Effector CD8-positive, alpha-beta T cell (primary cell): ENCODE measurements at places on chromosomes 5 and 9.

DNA sequence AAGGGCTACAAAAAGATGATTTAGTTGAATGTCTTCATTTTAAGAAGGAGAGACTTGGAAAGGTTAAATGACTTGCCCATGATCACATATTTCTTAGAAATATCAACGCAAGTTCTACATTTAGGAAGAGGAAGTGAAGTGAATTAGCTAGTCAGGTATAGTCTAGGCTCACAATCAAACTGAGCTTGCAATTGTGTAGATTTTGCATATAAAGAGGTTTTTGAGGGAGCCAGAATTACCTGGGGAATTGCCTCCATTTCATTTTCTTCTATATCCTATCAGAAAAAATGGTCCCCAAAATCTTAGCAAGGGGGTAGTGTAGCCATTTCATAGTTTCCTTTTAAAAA, 71.3 kb downstream of the MFAP3 start:
- no peak for DNase-seq

GRCh38 chr5:116084871-116085715, at the start of gene COMMD10:
COMMD10 (plus strand) TSS chr5:116085025.
- peak; percentile 75 for DNase-seq

DNA sequence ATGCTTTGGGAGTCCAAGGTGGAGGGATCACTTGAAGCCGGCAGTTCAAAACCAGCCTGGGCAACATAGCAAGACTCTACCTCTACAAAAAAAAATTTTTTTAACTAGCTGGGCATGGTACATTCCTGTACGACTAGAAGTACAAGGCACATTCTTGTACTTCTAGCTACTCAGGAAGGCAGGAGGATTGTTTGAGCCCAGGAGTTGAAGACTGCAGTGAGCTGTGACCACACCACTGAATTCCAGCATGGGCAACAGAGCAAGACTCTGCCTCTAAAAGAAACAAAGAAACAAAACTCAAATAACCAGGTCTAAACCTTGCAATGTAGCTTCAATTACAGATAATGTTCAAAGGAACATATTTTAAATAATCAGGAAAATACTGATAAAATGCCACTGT, 56.2 kb downstream of the SSBP2 start:
- DNase-seq, result no peak

GRCh38 chr5:146796911-146797310, 81.6 kb downstream of the PPP2R2B start:
- DNase-seq, result no peak

DNA sequence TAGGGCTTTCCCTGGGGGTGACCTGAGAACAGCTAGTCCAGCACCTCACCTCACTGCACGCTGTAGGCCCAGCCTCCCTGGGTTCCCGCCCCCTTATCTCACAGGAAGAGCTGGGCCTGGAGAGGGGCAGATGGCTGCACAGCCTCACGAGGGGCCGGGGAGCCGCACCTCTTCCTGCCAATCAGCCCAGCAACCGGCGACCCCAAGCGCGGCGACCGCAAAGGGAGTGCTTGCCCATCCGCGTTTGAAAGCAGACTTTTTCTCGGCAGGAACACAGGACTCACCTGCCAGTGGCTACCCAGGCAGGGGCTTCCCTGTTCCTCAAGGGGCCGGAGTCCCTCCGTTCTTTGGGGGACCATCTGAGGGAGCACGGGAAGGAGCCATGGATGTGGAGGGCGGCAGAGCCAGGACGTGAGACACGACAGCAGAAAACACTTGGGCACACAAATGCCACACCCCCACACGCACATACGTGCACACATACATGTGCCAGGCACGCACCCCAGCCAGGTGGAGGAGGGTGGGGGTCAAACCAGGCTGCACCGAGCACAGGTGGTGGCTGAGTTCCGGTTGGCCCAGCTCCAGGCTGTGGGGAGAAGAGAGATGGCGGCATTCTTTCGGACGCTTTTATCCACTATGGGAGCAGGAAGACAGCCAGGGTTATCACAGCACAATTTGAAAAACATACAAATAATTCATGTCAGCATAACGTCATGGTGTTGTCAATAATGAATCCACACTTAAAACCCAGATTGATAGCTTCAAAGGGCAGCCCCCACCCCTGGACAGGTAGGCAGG, 11.3 kb downstream of the TMEM250 start:
- peak; percentile 22 for DNase-seq

GRCh38 chr9:223152-223551, 8.5 kb downstream of the DOCK8 start:
- DNase-seq, result no peak

DNA sequence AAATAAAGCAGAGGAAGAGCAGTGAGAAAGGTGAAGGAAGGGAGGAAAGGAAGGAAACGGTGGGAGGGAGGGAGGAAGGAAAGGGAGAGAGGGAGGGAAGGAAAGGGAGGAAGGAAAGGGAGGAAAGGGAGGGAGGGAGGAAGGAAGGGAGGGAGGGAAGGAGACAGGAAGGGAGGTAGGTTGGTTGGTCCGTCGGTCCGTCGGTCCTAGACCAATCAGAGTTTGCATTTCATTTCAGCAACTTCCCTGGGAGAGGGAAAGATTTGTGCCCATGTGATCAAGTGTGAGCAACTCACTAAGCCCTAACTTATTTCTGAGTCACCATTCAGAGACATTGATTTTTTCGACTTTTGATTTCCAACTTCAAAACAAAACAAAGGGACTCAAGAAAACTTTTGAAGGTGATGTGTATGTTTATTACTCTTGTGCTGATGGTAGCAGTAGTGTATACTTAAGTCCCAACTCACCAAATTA, 18.8 kb downstream of the NANS start:
- DNase-seq, result no peak

DNA sequence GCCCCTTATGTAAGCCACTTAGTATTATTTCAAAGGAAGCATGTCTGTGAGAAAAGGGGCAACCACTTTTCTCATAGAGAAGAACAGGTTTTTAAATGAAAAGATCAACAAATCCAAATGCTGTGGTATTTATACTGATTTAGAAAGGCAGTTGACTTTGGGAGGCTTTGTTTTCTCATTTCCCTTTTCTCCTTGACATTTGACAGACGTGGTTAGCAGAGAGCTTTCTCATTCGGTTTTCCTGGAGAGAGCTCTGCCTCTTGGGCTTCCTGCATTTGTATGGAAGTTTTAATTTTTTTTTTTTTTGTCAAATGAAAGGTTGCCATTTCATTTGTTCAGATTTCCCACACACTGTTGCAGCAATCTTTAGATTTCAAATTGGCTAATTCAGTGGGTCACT, 62.5 kb downstream of the EXOSC2 start:
- no peak for DNase-seq

- DNase-seq, result no peak
Observed at GRCh38 chr5:64634997-64635686, 55.2 kb upstream of the SHISAL2B start.

- DNase-seq, result no peak
Observed at GRCh38 chr5:43839218-43839617, 236.2 kb downstream of the NNT start.

GRCh38 chr5:40446910-40447309, 232.8 kb upstream of the PTGER4 start:
- DNase-seq, result no peak

GRCh38 chr9:3847377-3847776, 321.6 kb upstream of the RFX3 start:
- DNase-seq, result no peak

DNA sequence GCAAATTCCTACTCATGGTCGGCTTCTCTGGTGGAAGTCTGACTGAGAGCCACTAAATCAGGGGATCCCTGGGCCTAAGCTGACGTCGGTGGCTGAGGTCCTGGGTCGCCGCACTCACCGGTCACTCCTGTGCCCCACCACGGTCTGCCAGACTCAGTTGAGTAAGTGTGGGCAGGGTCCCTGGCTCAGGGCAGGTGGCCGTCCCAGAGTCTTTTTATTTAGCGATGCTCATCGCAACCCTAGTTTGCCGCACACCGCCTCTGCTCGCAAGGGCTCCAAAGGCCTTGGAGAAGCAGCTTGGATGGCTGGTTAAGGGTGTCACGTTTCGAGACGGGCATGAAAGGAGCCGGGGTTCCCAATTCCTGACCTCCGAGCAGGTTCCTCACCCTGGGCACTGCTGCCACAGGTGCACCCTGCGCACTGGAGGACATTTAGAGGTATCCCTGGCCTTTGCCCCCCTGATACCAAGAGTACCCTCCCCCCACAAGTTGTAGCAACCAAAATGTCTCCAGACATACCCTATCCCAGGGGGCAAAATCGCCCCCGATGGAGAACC, 59.9 kb downstream of the NSUN2 start:
- no peak for DNase-seq

GRCh38 chr5:44388321-44389089, 715 bp downstream of the FGF10 start:
- no peak for DNase-seq

DNA sequence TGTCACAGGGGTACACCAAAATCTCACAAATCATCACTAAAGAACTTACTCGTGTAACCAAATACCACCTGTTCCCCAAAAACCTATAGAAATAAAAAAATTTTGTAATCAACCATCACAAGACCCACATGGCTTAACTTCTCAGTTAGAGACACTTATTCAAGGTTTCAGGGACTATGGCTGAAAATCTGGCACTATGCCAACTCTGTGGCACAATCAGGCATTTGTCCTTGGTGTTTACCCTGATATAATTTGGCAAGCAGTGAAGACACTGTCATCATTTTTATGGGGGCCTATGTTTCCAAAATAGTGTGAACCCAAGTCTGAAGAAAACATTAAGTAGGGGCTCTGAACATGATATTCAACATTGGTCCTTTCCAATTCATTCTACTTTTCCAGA, 59.0 kb downstream of the ZNF622 start:
- DNase-seq, result no peak

- DNase-seq, result no peak
Observed at GRCh38 chr9:104970271-104970987, 42.5 kb upstream of the ABCA1 start.

GRCh38 chr5:97529354-97529985, 346.4 kb upstream of the RIOK2 start:
- DNase-seq, result no peak

DNA sequence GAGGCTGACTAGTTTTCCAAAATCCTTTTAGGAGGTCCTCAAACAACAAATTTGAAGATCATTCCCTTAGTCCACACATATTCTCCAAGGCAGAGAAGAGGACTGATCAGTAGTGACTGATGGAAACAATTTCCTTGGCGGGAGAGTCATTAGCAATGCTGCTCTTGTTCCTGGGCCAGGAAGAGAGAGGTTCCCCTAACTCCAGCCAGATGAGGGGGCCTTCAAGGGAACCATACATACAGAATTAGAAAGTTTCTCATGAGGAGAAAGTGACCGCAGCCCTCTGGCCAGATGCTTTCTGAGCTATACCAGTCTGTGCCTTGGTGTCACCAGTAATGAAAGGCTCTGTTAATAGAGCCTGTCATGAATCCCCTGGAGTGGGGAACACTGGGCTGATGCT, 539.4 kb downstream of the BNC2 start:
- no peak for DNase-seq

DNA sequence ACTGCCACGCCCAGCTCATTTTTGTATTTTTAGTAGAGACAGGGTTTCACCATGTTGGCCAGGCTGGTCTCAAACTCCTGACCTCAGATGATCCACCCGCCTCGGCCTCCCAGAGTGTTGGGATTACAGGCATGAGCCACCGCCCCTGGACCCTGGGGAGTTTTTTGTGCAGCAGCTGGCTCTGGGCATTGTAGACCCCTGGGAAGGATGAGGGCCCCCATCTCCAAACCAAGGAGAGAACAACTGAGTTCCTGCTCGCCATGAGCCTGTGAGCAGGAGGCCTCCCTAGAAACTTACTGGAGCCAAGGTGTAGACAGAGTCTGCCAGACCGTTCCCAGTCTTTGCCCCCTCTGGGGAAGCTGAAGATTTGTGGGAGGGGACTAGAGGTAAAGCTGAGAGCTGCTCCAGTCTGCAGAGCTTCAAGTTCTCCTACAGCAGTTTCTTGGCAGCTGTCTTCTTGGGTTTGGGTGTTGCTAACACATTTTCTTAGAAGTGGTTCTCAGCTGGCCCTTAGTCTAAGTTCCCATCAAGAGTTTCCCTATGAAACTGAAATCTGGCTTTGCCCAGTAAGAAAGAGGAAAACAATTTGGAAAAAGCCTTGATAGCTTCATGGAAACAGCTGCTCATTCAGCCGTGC, 12.4 kb downstream of the NUDT2 start:
- DNase-seq, result no peak

- DNase-seq, result no peak
Observed at GRCh38 chr5:63959177-63959982, 2.9 kb downstream of the HTR1A start.

DNA sequence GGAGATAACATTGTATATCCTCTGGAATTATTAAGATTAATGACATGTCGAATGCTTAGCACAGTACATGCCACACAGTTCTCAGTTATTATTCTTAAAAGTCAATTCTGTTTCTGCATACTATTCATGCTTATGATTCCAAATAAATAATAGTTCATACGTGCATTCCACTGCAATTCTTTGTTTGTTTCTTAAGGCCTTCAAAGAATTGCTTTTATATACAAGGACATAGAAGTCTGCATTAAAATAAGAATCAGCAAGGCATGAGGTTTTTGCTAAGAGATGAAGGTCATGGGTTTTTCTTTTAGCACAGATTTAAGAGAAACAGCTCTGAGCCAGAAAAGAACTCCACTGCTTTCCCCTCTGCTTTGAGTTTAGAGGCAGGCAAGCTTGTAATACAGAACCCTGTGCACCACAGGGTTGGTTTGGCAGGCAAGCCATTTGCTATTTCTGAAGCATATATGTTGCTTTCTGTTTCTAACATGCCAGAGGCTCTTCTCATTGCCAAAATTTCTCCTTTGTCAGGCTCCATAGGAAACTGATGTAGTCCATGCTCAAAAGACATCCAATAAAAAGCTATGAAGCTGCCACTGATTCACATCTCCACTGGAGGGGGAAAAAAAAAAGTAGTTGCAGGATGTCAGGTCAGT, 420.6 kb upstream of the TYRP1 start:
- no peak for DNase-seq

- DNase-seq, result no peak
Observed at GRCh38 chr9:38108326-38108725, 39.3 kb upstream of the SHB start.
